GF-D8 (cell line): ENCODE measurements at places on chromosomes 7 and 10.

GRCh38 chr10:109743146-109743545 lies 180.2 kb downstream of the XPNPEP1 start:
- no peak for DNase-seq

DNA sequence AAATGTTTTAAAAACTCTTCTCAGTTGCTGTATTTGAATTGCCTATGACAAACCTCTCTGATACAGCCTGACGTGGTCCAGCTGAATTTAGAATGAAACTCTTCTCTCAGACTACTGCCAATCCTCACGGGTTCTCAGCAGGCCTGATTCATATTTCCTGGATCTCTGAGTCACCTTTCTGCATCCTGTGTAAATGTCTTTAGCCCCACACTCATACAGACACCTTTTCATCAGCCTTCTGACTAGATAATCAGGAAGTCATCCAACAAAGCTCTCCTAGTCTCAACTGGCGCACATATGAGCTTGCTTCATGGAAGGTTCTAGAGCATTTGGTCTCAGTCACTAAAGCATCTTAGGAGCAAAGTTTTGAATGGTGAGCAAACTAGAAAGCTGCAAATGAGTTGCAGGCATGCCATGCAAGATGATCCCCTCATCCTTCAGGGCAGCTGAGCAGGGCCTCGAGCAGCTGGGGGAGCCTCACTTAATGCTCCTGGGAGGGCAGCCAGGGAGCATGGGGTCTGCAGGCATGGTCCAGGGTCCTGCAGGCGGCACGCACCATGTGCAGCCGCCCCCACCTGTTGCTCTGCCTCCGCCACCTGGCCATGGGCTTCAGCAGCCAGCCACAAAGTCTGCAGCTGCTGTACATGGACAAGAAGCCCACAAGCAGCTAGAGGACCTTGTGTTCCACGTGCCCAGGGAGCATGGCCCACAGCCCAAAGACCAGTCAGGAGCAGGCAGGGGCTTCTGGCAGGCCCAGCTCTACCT lies 182.8 kb downstream of the ARHGAP12 start:
- no peak for DNase-seq

DNA sequence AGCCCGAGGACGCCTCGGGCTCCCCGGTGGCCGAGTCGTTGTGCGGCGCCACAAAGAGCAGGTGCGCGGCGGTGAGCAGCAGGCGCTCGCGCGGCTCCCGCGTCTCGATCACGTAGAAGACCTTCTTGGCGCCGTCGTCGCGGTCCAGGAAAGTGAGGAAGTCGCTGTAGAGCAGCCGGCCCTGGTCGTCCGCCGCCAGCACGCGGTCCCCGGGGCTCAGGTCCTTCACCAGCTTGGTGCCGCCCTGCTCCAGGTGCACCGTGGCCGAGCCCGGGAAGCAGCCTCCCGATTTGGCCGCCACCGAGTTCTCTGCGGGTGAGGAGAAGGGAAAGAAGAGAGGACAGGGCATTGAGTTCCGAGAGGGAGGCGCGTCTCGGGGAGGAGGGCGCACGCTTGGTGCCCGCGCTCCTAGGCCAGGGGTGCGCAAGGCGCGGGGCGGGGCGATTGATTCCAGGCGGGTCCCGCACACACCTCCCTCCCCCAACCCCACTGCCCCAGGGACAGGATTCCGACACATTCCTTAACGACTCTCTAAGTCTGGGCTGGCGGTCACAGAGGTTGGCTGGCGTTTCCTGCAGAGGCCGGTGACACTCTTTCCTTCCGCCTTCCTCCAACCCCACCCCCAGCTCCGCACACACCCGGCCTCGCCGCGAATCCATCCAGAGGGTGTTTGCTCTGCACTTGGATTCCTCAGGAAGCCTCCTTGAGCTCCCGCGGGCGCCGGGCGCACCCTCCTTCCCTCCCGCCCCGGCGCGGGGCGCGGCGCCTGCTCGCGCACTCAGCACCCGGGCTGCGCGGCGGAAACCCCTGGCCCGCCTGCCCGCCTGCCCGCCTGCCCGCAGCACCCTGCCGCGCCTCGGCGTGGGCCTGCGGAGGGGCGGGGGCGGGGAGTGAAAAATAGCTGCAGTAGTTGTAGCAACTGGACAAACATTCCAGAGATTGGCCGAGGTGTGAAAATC lies 8.6 kb downstream of the SHH start:
- peak; percentile 91 for DNase-seq

DNA sequence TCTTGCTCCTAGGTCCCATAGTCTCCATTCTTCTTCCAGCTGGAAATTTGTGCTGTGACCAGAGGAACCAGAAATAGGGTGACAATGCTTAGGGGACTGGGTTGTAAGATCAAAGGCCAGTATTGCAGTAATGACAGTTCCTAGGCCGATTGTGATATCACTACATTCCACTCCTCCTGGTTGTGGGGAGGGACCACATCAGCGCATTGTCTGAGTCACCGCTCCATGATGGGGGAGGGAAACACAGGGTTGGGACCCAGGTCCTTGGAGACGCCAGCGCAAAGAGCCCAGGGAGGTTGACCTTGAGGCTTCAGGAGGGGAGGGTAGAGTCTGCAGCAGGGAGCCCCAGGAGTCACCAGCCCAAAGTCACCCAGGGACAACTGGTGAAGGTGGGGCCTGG lies 20.8 kb upstream of the GGCT start:
- no peak for DNase-seq

- DNase-seq: no peak
These were observed 35.5 kb upstream of the WASL start for GRCh38 chr7:123784263-123784662.
